Fibroblast of skin of abdomen (primary cell): ENCODE measurements at places on chromosomes 4 and X.
A peak's percentile ranks its signal among the peaks of the same experiment; 100 is the strongest.

GRCh38 chrX:68995780-68996551 is 167.1 kb downstream of the EFNB1 start:
- peak; percentile 73 for DNase-seq

GRCh38 chr4:176726803-176727202 is 65.9 kb downstream of the VEGFC start:
- DNase-seq = peak; percentile 34

- no peak for DNase-seq
These were observed 625.3 kb upstream of the PCDH7 start for GRCh38 chr4:30094887-30095286.

DNA sequence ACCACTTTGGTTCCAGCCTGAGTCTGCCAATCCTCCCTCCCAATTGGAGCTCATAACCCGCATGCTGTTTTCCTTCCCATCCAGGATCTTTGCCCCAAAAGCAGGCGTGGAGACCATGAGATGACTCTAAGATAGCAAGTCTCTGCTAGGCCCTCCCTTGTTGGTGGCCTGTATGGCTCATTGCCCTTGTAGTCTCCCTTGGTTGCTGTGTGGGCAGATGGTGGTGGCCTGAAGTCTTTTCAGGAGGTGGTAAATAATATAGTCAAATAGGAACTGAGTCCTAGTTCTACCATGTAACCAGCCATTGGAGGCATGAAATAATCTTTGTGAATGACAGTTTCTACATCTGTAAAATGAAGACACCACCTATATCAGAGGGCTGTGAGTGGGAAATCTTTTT is 1.2 kb downstream of the ATP6AP1 start:
- no peak for DNase-seq

- DNase-seq = no peak
These were observed 6.8 kb downstream of the ASB5 start for GRCh38 chr4:176262243-176262642.

- peak; percentile 71 for DNase-seq
These were observed 24.3 kb upstream of the TET2 start for GRCh38 chr4:105122350-105122749.

GRCh38 chr4:52212702-52213101 is 161.6 kb downstream of the SPATA18 start:
- no peak for DNase-seq
